C1 segment of cervical spinal cord (tissue), 14 donors: ENCODE measurements at places on chromosomes 3 and 15.

DNA sequence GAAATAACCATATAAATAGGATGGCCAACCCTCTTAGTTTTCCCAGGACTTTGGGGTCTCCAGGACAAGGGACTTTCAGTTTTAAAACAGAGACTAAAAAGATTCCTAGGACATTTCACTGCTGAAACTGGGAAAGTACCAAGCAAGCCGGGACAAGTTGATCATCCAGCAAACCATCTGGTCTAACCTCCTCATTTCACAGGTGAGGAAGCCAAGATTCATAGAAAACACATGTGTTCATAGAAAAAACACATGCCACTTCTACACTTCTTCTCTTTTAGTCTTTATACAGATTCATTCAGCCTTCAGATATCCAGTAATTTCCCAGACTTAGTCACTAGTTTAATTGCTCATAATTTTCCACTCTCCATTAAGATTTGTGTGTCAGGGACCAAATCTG lies 165.6 kb upstream of the CCDC54 start:
- no peak for DNase-seq

GRCh38 chr15:40436116-40436891 lies 4.4 kb upstream of the BAHD1 start:
- DNase-seq, result no peak

- DNase-seq, result no peak
These were observed 34.8 kb downstream of the MAP1A start for GRCh38 chr15:43552256-43552655.

DNA sequence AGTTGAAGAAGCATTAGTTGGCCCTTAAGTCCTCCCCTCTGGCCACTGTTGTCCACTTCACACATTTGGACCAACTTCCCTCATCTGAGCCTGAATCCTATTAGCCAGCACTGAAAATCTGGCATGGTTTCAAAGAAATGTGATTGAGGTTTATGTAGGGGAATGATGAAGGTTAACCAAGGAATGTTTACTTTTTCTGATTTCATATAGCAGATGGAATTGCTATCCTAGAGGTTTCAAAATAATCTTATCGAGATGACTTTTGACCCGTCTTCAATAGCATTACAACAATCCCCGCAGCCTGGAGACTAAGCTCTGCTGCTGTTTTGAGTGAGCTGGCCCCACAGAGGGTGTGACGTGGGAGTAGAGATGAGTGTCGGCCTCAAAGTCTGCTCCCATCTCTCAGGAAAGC lies 200.8 kb upstream of the IL12A start:
- DNase-seq, result no peak

- no peak for DNase-seq
These were observed 33.7 kb downstream of the LARP6 start for GRCh38 chr15:70820214-70820613.

- DNase-seq, result no peak
These were observed 17.3 kb downstream of the GJD2 start for GRCh38 chr15:34737477-34737876.

DNA sequence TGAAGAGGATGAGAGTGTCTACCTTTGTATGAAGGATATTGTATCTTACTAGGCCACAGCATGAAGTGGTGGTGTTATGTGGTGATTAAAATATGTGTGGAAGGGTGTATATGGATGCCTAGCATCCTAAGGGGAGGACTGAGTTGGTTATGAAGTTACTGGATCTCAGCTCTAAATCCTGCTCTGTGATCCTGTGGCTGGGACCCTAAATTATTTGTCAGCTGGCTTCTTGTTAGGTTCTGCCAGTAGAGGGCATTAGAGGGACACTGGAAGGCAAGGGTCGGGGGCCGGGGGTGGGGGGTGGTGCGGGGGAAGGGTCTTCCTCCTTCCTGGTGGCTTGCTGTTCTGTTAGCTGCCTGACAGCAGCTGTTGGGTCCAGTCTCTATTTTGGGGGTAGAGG lies 34.9 kb downstream of the MORF4L1 start:
- no peak for DNase-seq

GRCh38 chr3:67655364-67656121 lies 1.1 kb upstream of the SUCLG2 start:
- DNase-seq, result no peak

- no peak for DNase-seq
These were observed 41.2 kb downstream of the RLBP1 start for GRCh38 chr15:89179966-89180875.

DNA sequence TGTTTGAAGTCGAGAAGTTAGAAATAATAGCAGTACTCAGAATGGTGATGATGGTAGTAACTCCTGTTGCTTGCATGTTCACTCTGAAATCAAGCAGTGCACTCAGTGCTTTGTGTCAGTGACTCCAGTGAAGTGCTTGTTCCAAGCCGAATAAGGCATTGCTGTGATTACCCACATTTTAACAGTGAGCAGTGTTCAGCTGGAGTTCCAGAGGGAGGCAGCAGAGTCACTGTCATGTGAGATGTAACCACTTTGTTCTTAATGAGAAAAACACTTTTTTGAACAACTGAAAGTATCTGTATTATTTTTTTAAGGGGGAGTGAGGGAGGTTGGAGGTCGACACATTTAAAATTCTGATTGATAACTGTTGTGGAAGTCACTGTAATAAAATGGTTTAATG lies 3.7 kb downstream of the MDFIC2 start:
- no peak for DNase-seq

DNA sequence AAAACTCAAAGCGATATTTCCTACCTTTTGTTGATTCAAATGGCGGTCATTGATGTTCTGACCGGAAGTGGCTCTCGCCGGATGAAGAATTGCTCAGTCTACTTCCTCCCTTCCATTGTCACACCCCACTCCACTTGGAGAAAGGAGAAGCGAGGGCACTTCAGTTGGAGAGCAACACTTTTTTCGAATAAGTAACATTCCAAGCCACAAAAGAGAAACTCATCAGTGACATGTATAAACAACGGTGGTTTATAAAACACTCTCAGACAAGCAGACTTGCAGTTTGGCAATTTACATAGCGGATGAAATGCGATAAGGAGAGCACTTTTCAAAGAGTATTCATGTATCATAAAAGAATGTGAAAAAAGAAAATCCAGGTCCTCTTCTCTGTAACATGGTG lies 919.1 kb downstream of the MCTP2 start:
- DNase-seq, result no peak

- no peak for DNase-seq
These were observed 136.3 kb upstream of the PRR20G start for GRCh38 chr3:127423856-127424765.

GRCh38 chr3:2735392-2735894 lies 374.7 kb downstream of the IL5RA start:
- DNase-seq, result no peak

GRCh38 chr3:42505128-42505848 lies 2.8 kb downstream of the VIPR1 start:
- no peak for DNase-seq

DNA sequence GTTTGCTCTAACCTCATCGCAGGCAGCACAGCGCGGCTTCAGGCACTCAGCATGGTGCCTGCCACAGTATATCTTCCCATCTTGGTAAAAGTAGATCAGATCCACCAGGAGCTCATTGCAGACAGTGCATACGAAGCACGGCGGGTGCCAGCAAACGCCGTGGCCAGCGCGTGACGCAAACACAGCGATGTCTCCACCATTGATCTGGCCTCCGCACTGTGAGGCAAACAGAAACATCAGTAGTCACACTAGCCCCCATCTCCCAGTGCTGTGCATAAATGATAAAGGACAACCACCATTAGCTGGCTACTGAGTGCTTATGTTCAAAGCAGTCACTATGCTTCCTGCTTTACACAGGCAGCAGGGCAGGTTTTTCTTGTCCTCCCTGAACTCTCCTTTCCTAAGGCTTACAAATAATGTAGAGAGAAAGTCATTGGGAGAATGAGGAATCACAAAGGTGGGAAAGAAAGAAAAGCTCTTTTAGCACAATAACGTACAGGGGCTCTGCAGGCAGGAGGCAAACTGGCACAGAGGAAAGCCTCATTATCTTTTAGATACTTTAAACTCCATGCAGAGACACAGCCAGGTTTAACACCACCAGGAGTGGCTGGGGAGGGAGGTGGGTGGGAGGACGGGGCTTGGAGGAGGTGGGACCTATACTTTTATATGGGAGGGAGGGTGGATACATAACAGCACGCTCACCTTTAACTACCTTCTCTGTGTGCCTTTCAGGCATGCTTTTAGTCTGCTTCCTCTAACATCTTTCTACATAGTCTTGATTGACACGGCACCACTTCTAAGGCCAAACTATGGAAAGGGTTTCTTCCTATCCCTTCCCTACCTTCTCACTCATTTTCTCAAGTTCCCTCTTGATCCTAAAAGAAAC lies 67.9 kb downstream of the PRICKLE2 start:
- no peak for DNase-seq

DNA sequence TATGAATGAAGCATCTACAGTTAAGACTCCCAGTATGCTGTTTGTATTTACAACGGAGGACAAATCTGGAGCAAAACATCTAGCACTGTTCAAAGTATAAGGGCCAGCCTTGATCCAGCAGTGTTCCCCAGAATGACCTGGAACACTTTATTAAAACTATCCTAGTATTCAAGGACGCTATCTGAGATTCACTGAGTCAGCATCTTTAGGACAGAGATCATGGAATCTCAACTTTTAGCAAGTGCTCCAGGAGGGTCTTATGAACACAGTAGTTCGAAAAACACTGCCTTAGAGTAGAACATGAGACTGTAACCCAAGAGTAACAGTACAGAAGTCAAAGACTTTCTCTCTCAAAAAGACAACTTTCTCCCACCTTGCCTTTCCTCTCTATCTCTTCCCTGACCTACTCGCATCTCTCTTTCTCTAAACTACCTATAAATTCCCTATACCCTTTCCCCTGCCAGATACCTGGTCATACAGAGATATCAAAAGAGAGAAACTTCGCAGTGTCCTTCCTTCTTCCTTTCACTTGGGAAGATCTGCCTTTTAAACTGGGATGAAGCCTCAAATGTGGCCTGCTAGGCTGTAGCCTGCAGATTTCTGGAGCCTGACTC lies 43.8 kb downstream of the AAGAB start:
- no peak for DNase-seq

GRCh38 chr15:64009798-64010261 lies 36.5 kb downstream of the DAPK2 start:
- DNase-seq, result no peak

GRCh38 chr15:69957175-69957574 lies 140.5 kb downstream of the TLE3 start:
- no peak for DNase-seq

DNA sequence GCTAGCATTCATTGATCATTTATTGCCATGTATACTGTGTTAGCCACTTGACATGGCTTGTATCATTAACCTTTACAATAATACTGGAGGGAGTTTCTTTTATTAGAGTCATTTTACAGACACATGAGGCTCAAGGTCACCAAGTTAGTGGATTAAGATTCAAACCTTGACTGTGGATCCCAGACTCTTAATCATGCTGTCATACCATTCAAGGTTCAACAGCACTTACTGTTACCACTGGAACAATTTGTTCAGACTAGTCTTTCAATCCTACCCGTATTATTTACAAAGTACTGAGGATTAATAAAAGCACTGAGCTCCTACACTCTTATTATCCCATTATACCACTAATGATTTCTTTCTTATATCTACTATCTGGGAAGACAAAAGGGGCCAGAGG lies 1.2 kb downstream of the COX17 start:
- DNase-seq, result no peak

- no peak for DNase-seq
These were observed 9.7 kb upstream of the EIF1B start for GRCh38 chr3:40299721-40300335.

DNA sequence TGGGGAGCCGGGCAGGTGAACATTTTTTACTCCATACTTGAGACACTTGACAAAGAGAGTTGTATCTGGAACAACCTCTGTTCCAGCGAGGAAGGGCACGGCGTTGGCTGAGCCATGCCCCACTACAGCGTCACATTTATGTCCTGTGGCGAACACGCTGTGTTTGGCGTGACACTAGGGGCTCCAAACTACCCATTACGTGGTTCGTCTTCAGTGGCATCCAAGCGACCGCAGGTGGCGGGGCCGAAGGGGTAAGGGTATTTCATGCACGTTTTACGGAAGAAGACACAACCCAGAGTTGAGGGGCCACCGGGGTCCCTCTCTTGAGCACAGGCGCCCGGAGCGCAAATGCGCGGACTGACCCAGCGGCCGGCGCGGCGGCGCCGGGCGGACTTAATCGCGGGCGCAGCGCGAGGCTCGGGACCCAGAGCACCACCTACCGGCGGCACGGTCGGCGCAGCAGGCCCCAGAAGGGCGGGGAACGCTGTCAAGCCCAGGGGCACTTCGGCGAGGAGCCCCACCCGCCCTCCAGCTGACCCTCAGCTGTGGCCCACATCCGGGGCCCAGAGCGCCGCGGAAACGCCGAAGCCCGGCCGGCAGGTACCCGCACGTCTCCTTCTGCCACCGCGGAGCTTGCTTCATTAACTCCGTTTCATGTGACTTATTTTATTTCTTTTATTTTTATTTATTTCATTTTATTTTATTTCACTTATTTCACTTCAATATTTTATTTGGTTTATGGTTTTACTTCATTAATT lies 36.4 kb upstream of the TRIM71 start:
- peak; percentile 30 for DNase-seq

DNA sequence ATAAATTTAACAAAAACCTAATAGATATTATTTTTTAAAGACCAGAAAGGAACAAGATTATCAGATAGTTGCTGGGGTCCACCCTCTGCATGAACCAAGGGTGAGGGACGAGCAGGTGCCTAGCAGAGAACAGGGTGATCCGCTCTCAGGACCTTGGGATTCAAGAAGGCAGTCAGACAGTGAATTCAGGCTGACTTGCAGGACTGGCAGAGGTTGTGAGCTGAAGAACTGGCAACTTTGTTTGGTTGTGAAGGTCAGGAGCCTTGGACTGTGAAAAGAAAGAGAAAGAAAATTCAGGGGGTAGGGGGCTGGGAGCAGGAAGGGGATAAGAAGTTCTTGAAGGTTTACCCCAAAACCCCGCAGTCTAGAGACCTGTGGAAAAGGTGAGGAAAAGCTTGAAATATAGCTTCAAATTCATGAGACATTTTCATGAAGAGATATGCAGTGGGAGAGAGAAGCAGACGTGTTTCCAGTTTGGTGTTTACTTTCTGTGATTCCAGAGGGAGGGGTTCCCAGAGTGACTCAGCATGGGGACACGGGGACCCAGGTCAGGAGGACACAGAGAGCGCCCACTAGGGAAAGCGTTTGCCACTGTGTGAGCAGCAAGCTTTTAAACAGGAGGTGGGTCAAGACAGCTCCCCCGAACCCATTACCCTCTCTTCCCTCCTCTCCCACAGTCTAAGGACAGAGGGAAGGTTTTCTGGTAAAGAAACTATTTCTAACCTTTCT lies 217.2 kb upstream of the UMPS start:
- DNase-seq, result no peak

GRCh38 chr3:16494814-16495431 lies 18.6 kb downstream of the RFTN1 start:
- no peak for DNase-seq
